ENCODE measurements at places on chromosomes 5 and 9.

GRCh38 chr5:137611011-137611580 lies 112.0 kb upstream of the SPOCK1 start:
- DNase-seq: no peak

- DNase-seq: peak; percentile 9
Observed at GRCh38 chr5:155313518-155313917, 300.0 kb downstream of the KIF4B start.

GRCh38 chr9:12922224-12922866 lies 147.5 kb downstream of the LURAP1L start:
- no peak for DNase-seq

DNA sequence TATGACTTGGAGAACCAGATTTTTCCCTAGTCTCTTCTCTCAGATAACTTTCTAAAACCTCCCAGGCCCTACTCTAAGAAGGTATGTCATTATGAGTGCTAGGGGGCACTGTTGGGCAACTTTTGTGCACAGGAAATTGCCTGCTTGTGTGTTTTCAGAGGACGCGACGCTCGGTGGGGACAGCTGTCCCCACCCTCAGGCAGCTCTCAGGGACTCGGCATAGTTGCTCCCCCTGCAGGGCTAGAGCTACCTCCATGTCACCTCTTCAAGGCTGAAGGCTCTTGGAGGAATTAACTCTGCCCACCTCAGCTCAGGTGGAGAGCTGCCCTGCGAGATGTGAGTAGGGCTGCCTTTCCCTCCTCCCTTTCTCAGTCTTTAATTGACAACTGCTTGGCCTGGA lies 10.2 kb upstream of the TIFAB start:
- peak; percentile 54 for DNase-seq

- no peak for DNase-seq
Observed at GRCh38 chr5:58818465-58818864, 235.6 kb downstream of the RAB3C start.

DNA sequence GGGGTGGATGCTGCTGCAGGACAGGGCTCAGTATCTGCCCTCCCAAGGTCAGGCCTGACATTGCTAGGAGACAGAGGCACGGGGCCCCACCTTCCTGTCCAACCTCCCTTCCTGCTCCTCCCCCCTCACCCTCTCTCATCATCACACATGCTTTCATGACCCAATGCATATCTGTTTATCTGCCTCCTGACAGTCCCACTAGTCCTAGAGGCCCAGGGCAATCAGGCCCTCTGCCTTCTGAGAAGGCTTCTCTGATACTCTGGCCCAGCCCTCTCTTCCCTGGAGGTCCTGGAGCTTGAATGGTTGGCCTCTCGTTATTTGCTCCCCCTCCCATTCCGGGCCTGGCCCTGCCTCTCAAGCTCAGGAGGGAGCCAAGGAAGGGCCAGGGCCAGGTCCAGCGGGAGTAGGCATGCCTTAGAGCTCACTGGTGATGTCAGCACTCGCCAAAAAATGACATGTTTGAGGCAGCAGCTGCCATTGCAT lies 90.6 kb upstream of the SAP30L start:
- no peak for DNase-seq

DNA sequence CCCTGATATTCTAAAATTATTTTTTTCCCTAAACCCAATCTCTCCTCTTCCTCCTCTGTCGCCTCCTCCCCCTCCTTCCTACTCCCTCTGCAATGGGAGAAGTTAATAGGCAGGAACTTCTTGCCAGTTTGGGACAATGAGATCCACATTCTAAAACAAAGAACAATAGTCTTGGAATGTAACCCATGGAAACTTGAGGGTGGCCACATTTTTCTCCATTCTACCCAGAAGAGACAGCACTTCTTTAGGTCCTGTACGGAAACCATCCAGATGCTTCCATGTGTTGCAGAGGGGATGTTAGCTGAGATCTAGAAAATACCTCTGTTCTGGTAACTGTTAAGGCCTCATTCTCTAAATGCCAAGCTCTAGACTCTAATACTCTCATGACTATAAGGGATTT lies 10.0 kb downstream of the SPARC start:
- DNase-seq: no peak

GRCh38 chr5:6730407-6730806 lies 17.2 kb downstream of the TENT4A start:
- DNase-seq: no peak

- no peak for DNase-seq
Observed at GRCh38 chr9:134227451-134228411, 63.4 kb upstream of the RNU6ATAC start.

DNA sequence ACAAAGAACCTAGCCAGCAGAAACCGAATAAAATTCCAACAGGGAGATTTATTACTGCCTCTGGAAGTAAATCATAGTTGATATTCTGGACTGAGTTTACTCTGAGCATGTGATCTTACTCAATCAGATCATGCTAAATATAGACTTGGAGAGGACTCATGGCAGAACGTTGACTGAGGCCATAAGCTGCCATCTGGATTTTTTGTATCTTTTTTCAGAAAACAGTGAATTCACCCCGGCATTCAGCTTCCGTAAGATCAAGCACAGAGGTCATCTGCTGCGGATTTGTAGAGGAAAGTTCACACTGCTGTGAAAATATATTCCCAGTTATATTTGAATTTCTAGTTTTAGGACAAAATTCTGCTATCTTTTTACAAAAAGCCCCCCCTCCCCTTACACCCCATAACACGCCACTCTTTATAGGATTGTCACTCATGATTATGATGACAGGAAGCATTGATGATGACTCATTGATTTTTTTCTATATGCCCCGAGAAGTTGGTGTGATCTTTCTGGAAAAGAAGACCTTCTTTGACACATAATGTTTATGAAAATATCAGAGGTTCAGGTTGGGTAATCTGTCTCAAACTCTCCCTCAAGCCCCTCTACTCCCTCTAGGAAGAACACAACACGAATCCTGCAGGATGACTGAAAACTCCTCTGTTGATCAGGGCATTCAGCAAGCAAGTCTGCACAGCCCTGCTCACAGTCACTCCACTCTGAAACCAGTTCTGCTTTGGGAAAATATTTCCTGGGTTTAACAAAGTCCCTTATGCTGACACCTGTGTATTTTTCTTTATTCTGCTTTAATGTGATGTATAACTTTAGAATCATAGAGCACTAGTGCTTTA lies 70.8 kb downstream of the NXNL2 start:
- DNase-seq: no peak

- no peak for DNase-seq
Observed at GRCh38 chr9:76585487-76586389, 126.8 kb downstream of the GCNT1 start.

- no peak for DNase-seq
Observed at GRCh38 chr9:111003182-111003581, 35.1 kb downstream of the LPAR1 start.

DNA sequence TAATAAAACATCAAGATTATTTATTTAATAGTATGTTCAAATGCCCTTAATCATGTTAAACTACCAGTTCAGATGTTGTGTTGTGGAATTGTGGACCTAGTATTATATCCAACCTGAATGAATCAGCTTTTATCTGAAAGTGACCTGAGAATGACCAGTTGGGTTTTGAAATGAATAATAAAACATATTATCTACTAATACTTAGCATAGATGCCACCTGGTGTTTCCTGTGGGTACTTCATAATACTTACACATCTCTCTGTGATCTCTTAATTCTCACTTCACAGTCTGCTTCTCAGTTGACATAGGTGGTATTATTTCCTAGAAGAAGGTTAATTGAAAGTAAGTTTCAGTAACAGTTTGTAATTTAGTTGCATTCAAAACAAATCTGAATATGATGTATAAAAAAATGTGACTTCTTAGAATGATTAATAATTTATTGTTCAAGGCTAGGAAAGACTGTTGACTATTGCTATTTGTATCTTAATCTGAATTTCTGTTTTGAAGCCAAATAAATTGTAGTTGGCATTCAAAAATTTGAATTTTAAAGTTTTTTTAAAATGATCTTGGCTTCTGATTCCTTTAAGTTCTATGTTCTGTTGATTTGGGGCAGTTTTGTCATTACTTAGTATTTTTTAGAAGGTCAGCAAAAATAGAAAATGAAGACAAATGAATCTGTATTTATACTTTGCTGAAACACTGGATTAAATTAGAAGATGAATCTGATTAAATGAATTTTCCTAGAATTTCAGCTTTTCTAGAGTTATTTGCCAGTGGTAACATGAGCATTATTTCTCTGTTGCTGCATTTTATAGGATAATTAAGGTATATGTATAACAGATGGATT lies 48.2 kb downstream of the KIF2A start:
- DNase-seq: peak; percentile 67

- DNase-seq: no peak
Observed at GRCh38 chr9:87139099-87139730, 191.9 kb upstream of the GAS1 start.

GRCh38 chr5:132776131-132776937 lies 705 bp downstream of the SEPTIN8 start:
- DNase-seq: no peak

GRCh38 chr9:135605238-135605781 lies 34.0 kb downstream of the GLT6D1 start:
- DNase-seq: no peak

Measured in bronchial epithelial cell (primary cell).